ENCODE measurements at places on chromosomes 7 and 10. TPM values are rescaled to one million over a fixed set of nuclear protein-coding genes. Genes with fewer than 3 reads are reported as not detected.
A peak's percentile ranks its signal among the peaks of the same experiment; 100 is the strongest.

DNA sequence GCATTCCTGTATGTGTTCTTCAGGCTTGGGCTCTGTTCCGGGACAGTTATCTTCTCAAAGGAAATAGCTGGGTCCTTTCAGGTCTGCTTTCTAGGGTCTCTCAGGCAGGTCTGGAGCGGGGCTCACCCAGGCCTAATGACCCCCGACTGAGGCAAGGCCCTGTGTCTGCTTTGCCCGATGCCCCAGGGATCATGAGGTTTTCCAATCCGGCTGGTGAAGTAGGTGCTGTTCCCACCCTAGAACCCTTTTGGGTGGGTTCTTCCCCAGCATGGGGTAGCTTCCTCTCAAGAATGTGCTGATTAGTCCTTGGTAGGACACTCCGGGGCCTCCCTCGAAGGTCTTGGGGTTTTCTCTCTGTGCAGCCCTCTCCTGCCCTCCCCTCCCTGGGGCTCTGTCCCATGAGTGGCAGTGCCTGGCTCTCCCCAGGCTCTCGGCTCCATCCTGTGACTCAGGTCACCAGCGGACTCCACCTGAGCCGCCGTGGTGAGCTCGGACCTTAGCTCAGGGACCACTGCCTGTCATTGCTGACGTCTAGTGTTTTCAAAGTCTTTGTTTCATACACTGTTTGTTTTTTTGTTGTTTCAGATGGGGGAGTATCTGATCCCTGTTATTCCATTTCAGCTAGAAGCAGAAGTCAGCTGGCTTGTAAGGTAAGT, 71.0 kb upstream of the NKX6-2 start:
- DNase-seq = no peak

DNA sequence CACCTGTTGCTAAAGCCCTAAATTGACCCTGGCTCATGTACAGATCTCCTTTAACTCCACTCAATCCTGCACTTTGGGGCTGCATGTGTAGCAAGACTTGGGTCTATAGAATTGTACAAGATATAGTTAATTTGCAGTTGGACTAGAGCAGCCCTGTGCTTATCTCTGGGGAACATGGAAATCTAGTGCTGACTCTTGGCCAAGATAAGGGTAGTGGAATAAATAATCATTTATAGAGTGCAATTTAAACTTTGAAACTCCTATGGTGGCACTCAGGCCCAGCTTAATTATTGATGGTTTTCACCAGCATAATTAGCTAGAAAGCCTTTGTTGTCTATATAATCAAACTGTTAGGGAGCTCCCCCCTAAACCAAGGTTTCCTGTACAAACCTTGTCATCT, 39.2 kb upstream of the MBL2 start:
- DNase-seq = no peak

- DNase-seq = no peak
Measured at GRCh38 chr10:104548090-104548489, 93.0 kb upstream of the SORCS3 start.

DNA sequence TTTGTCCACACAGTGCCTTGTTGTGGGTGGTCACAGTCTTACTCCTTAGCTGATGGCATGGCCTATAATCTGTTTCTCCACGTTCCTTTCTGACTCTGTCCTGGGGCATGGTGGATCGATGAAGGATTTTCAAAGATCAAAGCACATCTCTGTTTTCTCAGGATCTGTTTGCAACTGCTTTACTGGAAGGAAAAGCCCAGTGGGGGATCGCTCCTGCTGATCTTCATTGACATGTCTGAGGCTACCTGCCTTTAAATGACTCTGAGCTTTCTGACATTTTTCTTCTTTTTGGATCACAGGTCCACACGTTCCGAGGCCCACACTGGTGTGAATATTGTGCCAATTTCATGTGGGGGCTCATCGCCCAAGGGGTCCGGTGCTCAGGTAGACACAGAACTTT, 68.0 kb upstream of the PRR15 start:
- DNase-seq = no peak

The CDH23 gene
- total RNA-seq = under 0.01 TPM

DNA sequence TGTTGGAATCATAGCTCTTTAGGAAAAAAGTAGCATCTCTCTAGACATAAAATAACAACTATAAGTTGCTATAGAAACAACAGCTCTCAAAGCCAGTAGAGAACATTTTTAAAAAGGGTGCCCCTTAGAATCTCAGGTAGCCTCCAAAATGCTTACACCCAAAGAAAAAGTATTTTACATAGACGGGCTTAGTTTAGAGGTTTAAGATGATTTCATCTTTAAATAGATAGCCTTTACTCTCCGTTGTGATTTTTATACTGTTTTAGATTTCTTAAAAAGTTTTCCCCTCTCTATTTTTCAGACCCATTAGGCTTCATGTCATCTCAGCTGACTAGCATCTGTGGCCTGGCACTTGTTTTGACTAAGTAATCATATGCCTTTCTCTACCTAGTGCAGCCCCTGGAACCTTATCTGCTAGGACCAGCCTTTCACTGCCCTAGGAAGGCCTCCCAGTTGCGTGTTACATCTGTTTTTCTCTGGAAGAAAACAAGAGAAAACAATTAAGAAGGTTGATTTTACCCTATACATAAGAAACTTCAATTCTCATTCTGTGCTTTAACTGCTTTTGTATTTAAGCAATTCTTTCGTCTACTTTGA, 6.9 kb upstream of the BPGM start:
- DNase-seq = no peak

- DNase-seq = no peak
Measured at GRCh38 chr10:63765126-63765525, 243.9 kb downstream of the REEP3 start.

DNA sequence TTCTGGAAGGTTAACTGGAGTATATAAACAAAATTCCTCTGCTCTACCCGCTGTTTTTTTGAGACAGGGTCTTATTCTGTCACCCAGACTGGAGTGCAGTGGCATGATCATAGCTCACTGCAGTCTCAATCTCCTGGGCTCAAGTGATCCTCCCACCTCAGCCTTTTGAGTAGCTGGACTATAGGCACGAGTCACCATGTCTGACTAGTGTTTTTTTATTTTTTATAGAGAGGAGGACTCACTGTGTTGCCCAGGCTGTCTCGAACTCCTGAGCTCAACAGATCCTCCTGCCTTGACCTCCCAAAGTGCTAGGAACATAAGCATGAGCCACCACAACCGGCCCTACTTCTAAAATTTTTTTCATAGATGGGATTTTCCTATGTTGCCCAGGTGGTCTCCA, 2.2 kb downstream of the RAB18 start:
- DNase-seq = no peak

GRCh38 chr7:1968397-1969111, 264.2 kb downstream of the MAD1L1 start:
- DNase-seq = no peak

The AS3MT gene
- total RNA-seq = 6.2 TPM

The CEP55 gene
- total RNA-seq = 4.7 TPM

- DNase-seq = no peak
Measured at GRCh38 chr10:14374745-14375445, 44.2 kb upstream of the FRMD4A start.

The FGFR2 gene
- total RNA-seq = 13.8 TPM

GRCh38 chr7:15341817-15342216, 220.0 kb downstream of the AGMO start:
- no peak for DNase-seq

The AGAP4 gene
- total RNA-seq = 3.8 TPM

- DNase-seq = peak; percentile 65
Measured at GRCh38 chr10:1292611-1293031, 236.4 kb downstream of the WDR37 start.

The LIPF gene
- total RNA-seq = not detected

DNA sequence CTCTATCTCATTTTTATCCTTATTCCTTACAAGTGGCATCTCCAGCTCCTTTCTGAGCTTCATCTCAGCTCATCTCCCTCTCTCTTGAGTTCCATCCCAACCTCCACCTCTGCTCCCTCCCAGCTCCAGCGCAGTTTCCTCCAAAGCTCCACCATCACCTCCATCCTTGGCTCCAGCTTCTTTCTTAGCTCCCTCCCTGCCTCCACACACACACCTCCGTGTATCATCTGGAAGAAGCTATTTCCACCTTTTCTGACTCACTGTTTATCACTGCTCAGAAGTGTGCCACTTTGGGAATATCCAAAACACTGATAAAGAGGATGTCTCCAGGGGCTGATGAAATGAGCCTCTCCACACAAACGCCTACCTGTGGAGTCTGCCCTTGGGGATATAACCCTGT, 481.4 kb downstream of the PTPRN2 start:
- no peak for DNase-seq

The TMEM213 gene
- total RNA-seq = not detected

The LEP gene
- 0.36 TPM for total RNA-seq

- no peak for DNase-seq
Measured at GRCh38 chr7:151273651-151274390, 25.3 kb upstream of the SMARCD3 start.

The PPP1R17 gene
- not detected for total RNA-seq

DNA sequence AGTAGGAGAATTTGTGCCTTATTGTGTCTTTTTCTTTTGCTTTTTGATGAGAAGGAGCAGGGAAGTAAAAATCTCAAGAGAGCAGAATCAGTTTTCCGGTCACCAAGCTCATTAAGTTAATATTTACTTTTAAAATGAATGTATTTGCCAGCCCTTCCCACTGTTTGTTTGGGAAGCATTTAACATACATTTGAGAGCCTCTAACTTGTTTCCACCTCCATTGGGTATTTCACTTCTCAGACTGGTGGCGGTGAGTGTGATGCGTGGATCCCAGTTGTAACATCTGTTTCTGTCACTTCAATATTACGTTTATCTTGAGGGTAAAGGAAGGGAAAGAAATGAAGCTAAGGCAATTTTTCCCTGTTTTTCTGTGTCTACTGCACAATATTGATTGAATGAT, 22.8 kb downstream of the CDK14 start:
- DNase-seq = no peak

The ADARB2 gene
- not detected for total RNA-seq

GRCh38 chr10:52954407-52954806, 181.8 kb upstream of the MBL2 start:
- DNase-seq = no peak

DNA sequence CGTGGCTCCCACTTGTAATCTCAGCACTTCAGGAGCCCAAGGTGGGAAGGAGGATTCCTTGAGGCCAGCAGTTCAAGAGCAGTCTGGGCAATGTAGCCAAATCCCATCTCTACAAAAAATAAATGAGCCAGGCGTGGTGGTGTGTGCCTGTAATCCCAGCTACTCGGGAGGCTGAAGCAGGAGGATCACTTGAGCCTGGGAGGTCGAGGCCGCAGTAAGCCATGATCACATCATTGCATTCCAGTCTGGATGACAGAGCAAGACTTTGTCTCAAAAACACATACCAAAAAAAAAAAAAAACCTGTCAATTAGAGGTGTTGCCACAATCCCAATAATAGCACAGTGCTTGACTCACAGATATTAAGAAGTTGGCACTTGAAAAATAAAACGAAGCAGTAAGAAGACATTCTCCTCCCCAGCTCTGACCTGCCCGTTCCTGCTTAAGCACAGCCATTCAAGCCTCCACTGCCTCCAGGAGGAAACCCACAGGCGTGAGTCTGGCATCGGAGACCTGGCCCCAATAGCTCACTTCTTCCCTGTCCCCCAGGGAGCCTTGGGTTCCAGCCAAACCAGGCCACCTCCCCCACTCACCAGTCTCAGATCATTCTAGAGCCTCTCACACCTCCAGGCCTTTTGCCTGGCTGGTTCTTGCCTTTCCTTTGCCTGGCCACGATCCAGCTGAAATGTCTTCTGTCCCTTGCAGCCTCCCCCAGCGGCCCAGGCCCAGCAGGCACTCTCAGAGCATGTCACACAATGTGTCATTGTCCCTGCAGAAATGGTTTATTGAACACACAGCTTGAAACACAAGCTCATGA, 45.3 kb upstream of the GTF2I start:
- DNase-seq = no peak

DNA sequence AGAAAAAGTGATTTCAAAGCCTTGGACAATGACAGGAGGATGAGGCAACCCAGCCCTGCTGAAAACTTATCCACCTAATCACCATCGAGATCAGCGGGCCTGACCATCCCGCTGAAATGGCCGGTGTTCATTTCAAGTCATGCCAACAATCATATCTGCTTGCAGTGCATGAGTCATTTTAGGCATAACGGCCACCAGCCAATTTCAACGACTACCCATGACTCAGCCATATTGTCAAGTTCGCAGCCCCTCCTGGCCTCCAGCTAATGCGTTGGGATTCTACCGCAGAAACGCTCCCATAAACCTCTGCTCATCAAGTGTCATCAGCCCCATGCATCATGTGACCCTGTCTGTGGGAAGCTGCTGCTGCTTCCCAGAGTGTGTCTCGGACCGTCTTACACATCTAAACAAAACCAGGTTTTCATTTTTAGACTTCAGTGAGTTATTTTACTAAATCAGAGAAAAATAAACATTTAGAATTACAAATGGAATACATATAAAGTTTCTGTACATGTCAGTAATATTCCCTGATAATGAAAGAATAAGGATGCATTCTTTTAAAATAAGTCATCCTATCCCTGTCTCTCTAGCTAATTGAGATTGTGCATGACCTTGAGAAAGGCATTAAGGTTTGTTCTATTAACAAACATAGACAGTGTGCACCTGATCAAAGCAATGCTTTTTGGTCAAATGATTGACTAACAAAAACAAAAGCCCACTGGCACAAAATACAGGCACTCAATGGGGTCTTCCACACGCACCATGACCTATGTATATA, 188.9 kb downstream of the ADAM12 start:
- DNase-seq = peak; percentile 92

GRCh38 chr7:92884218-92884617, 47.8 kb upstream of the CDK6 start:
- DNase-seq = no peak

DNA sequence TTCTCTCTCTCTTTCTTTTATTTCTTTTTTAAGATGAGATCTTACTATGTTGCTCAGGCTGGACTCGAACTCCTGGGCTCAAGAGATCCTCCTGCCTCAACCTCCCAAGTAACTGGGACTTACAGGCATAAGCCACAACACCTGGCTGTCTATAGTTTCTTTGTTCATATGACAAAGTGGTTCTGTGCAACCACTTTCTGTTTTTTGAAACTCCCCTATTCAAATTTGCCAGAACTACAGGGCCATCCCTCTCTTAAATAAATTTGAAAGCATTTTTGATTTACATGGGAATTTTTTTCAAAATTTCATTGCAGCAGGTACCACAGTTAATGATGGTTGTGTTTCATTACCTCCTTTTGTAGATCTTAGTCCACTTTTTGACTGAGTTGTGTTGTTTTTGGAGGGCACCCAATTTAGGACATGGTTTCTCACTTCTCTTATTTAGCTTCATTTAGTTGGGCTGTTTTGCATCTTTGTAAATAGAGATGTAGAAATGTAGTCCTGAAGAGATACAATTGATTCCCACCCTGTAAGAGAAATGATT, 119.2 kb downstream of the LRRC4 start:
- no peak for DNase-seq

- peak; percentile 55 for DNase-seq
Measured at GRCh38 chr7:6571160-6571779, 6.0 kb upstream of the ZDHHC4 start.

The CYP2C19 gene
- not detected for total RNA-seq

All from osteoblast (primary cell).